ENCODE measurements at places on chromosomes 11 and 22.
A peak's percentile ranks its signal among the peaks of the same experiment; 100 is the strongest.

DNA sequence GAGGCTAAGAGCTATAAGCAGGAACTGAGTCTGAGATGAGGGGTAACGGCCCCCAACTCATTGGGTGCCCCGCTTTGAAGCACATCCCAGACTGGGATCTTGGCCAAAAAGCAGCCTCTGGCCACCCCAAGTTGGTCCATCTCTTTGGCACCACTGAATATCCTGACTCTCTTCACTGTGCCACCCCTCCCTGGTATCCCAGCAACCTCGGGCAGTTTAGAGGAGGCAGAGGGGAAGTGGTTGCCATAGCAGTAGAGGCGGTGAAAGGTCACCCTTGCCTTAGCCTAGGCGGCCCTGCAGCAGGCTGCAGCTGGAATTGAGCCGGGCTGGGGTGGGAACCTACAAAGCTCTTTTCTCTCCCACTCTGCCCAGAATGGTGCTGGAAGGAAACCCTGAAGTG is 1.1 kb downstream of the PELI3 start:
- no peak for DNase-seq

DNA sequence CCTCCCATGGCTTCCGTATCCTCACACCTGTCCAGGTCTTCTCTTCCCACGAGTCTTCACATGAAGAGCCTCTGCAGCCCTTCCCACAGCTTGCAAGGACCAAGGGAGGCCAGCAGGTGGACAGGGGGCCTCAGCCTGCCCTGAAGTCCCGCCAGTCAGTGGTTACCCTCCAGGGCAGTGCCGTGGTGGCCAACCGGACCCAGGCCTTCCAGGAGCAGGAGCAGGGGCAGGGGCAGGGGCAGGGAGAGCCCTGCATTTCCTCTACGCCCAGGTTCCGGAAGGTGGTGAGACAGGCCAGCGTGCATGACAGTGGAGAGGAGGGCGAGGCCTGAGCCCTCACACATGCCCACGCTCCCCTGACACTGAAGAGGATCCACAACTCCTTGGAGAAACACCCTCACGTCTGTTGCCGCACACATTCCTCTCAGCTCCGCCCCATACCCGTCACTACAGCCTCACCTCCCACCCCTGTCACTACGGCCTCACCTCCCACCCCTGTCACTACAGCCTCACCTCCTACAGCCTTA is 8.3 kb downstream of the SSH3 start:
- no peak for DNase-seq

GRCh38 chr11:134592391-134592990 is 180.4 kb upstream of the B3GAT1 start:
- peak; percentile 31 for DNase-seq

GRCh38 chr22:49004484-49005399 is 822.9 kb downstream of the BRD1 start:
- no peak for DNase-seq

GRCh38 chr11:58742140-58742539 is 10.4 kb upstream of the GLYAT start:
- DNase-seq: no peak

DNA sequence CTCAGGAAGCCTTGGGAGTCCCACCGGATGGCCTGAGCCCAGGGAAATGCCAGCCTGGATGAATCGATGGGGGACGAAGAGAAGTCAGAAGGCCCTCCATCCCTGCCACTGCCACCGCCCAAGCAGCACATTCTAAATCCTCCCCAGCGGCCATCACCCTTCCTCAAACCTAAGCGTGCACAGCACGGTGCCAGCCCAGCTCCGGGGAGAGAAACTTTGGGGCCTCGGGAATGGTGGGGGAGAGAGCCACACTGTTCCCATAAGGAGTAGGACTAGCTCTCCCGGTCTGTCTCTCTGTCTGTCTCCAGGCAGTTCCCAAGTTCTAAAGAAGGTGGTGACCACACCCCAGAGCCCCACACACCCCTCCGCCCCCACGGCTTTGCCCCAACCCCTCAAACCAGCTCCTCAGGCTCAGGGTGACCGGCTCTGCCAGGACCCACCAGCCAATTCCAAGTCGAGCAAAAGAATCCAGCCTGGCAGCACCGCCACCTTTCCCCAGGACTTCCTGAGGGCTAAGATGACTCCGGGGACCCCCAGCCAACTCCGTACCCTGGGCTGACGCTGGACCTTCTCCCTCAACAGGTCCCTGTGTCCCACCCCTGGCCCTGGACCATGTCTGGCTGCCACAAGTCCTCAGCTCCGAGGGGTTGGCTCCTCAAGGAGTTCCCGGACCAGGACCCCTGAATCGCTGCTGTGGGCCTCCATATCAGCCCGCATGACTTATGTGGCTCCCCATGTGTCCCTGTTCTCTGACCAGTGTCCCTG is 2.7 kb downstream of the AHNAK start:
- no peak for DNase-seq

GRCh38 chr11:31652528-31652927 is 143.0 kb downstream of the ELP4 start:
- no peak for DNase-seq

GRCh38 chr11:45590743-45591142 is 74.7 kb downstream of the CHST1 start:
- no peak for DNase-seq

GRCh38 chr11:28343304-28344233 is 235.4 kb downstream of the METTL15 start:
- no peak for DNase-seq

All from stimulated activated CD8-positive, alpha-beta memory T cell treated with anti-CD3 and anti-CD28 coated beads, Interleukin-7, amount 100 ng/mL, for 24 hours (primary cell).